ENCODE measurements at places on chromosomes 13 and 19.

GRCh38 chr13:112102243-112102642, 35.3 kb downstream of the SOX1 start:
- H3K4me3 ChIP-seq, result no peak overlapping the region
- peaks cover 51% of the 10 kb centered on the region for H3K27me3 ChIP-seq

GRCh38 chr19:1657746-1658145, 5.3 kb upstream of the TCF3 start:
- no peaks in the 10 kb centered on the region for H3K27me3 ChIP-seq
- H3K27ac ChIP-seq, result no peak overlapping the region
- H3K4me3 ChIP-seq, result no peak overlapping the region
- no peaks in the 10 kb centered on the region for H3K36me3 ChIP-seq
- DNase-seq, result no peak

- H3K27ac ChIP-seq, result no peak overlapping the region
- H3K4me3 ChIP-seq, result no peak overlapping the region
- no peaks in the 10 kb centered on the region for H3K27me3 ChIP-seq
- no peak for DNase-seq
These were observed 244.7 kb downstream of the VWA8 start for GRCh38 chr13:41716236-41716635.

- H3K27ac ChIP-seq, result no peak overlapping the region
- no peaks in the 10 kb centered on the region for H3K27me3 ChIP-seq
- DNase-seq, result no peak
- H3K36me3 ChIP-seq, result no peaks in the 10 kb centered on the region
- H3K4me3 ChIP-seq, result no peak overlapping the region
These were observed 49.4 kb upstream of the CYP2B6 start for GRCh38 chr19:40941481-40942219.

DNA sequence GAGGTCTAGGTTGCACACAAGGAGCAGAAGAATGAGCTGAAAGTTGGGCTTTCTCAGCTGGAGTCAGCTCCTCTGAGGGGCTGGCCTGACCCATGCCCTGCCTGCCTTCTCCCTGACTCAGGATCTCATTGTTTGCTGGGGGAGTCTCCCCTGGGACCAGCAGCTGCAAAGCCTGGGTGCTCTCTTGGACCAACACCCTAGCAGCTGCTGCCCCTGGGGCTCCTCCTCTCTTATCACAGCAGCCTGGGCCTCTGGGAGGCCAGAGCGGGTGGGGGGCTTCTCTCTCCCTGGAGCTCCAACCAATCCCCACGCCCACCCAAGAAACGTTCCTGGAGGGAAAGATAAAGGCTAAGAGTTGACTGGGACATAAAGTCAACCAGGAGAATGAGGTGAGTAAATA, 1.6 kb upstream of the FCGBP start:
- no peaks in the 10 kb centered on the region for H3K4me1 ChIP-seq
- no peaks in the 10 kb centered on the region for H3K27me3 ChIP-seq
- no peak overlapping the region for H3K27ac ChIP-seq
- no peaks in the 10 kb centered on the region for H3K36me3 ChIP-seq

DNA sequence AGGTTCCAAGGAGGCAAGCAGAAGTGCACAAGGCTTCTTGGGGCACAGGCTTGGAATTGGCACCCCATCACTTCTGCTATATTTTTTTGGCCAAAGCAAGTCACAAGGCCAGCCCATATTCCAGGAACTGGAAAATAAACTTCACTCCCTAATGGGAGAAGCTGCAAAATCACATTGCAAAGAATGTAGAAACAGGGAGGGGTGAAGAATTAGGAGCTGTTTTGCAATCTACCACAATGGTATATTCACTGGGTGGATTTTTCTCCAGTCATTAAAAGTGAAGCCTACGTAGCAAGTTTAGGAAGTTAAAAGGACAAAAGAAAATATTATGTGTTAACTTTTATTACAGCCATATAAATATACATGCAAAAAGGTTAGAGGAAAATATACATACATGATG, 464.8 kb downstream of the COG6 start:
- no peaks in the 10 kb centered on the region for H3K27me3 ChIP-seq
- DNase-seq, result no peak
- H3K36me3 ChIP-seq, result no peaks in the 10 kb centered on the region
- peaks cover 2% of the 10 kb centered on the region for H3K4me1 ChIP-seq
- no peak overlapping the region for H3K27ac ChIP-seq
- H3K4me3 ChIP-seq, result no peak overlapping the region

DNA sequence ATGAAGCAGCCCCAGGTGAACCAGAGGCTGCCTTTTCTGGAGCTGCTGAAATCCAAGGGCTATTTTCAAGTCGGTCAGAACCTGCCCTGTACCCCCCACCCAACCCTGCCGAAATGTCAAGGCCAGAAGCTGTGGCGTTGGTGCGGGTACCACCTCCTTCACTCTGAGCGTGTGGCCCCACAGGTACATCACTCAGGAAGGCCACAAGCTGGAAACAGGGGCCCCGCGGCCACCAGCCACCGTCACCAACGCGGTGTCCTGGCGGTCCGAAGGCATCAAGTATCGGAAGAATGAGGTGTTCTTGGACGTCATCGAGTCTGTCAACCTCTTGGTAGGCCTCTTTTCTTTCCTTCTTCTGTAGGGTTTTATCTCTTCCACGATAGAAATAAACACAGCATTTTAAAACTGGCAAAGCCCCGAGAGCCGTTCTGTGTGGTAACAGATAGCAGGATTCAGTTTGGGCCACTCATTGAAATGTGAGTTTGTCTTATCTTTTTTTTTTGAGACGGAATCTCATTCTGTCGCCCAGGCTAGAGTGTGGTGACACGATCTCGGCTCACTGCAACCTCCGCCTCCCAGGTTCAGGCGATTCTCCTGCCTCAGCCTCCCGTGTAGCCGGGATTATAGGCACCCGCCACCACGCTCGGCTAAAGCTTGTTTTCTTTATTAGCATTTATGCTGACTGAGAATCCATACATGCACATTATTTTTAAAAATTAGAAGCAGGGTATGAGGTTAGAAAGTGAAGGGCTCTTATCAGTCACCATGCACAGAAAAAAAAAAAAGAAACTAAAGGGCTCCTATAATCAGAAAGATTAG, 11.3 kb downstream of the AP1M1 start:
- no peak overlapping the region for H3K4me3 ChIP-seq
- H3K27me3 ChIP-seq, result no peaks in the 10 kb centered on the region
- DNase-seq, result no peak
- no peaks in the 10 kb centered on the region for H3K4me1 ChIP-seq

DNA sequence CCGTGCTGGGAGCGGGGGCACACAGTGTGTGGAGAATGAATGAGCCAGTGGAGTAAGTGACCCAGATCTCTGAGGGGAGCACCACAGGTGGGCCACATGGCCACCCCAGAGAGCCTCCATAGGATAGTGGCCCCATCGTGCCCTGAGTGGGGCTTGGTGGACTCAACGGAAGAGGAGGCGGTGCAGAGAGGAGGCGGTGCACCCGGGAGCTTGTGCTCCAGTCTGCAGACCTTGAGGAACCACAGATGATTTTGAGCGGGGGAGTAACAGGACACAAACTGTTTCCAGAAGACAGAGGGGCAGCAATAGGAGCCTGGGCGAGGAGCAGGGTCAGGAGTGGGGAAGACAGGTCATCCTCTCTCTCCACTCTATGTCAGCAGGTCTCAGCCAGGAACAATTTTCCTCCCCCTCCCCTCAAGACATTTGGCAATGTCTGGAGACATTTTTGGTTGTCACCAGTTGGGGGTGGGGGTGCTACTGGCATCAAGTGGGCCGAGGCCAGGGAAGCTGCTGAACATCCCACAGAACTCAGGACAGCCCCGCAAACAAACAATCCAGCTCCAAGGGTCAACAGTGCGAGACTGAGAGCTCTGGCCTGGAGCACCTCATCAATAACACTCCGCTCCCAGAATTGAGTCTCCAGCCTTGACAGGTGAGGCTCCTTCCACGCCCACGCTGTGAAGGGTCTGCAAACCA, 182.2 kb downstream of the USP12 start:
- H3K4me3 ChIP-seq, result no peak overlapping the region
- H3K27ac ChIP-seq, result no peak overlapping the region
- DNase-seq, result no peak
- no peaks in the 10 kb centered on the region for H3K27me3 ChIP-seq
- no peaks in the 10 kb centered on the region for H3K4me1 ChIP-seq

DNA sequence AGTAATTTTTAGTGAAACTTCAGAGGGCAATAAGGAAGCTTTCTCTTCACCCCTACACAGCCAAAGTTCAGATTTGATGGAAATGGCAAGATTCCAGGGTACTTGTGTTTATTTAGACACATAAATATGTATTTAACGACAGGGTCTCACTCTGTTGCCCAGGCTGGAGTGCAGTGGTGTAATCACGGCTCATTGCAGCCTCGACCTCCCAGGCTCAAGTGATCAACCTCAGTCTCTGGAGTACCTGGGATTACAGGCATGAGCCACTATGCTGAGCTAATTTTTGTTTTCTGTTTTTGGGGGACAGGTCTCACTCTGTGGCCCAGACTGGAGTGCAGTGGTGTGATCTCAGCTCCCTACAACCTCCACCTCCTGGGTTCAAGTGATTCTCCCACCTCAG, 2.0 kb upstream of the SYCE2 start:
- H3K36me3 ChIP-seq, result peaks cover 22% of the 10 kb centered on the region
- H3K4me3 ChIP-seq, result no peak overlapping the region
- H3K27me3 ChIP-seq, result peaks cover 4% of the 10 kb centered on the region
- H3K4me1 ChIP-seq, result peaks cover 2% of the 10 kb centered on the region
- H3K27ac ChIP-seq, result no peak overlapping the region

DNA sequence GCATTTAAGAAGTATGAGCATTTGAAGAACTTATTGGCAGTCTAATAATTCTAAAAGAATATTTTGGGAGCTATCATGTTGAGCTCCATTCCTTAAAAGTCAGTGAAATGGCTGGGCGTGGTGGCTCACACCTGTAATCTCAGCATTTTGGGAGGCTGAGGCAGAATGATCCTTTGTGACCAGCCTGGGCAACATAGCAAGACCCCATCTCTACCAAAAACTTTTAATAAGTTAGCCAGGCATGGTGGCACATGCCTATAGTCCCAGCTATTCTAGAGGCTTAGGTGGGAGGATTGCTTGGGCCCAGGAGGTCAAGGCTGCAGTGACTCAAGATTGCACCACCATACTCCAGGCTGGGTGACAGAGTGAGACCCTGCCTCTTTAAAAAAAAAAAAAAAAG, 8.0 kb downstream of the COG6 start:
- no peak overlapping the region for H3K4me3 ChIP-seq
- H3K36me3 ChIP-seq, result 0 out of 2 replicates have a peak, but pooled peaks cover 2% of the 10 kb centered on the region
- no peaks in the 10 kb centered on the region for H3K4me1 ChIP-seq
- no peak for DNase-seq
- no peaks in the 10 kb centered on the region for H3K27me3 ChIP-seq

- DNase-seq, result no peak
- no peak overlapping the region for H3K27ac ChIP-seq
- no peaks in the 10 kb centered on the region for H3K36me3 ChIP-seq
- no peak overlapping the region for H3K4me3 ChIP-seq
These were observed 148.1 kb upstream of the ZNF536 start for GRCh38 chr19:30223866-30224688.

GRCh38 chr13:30423891-30424290, 1.6 kb downstream of the UBE2L5 start:
- H3K4me3 ChIP-seq, result no peak overlapping the region
- H3K27me3 ChIP-seq, result no peaks in the 10 kb centered on the region
- H3K27ac ChIP-seq, result no peak overlapping the region
- no peaks in the 10 kb centered on the region for H3K36me3 ChIP-seq
- H3K4me1 ChIP-seq, result no peaks in the 10 kb centered on the region

GRCh38 chr13:99860745-99861144, 110.8 kb downstream of the ZIC5 start:
- peaks cover 8% of the 10 kb centered on the region for H3K4me1 ChIP-seq
- no peak for DNase-seq
- H3K4me3 ChIP-seq, result no peak overlapping the region
- no peaks in the 10 kb centered on the region for H3K27me3 ChIP-seq
- H3K27ac ChIP-seq, result no peak overlapping the region

GRCh38 chr13:92097337-92097903, 699.0 kb downstream of the GPC5 start:
- no peaks in the 10 kb centered on the region for H3K4me1 ChIP-seq
- H3K27me3 ChIP-seq, result no peaks in the 10 kb centered on the region
- no peak overlapping the region for H3K27ac ChIP-seq
- no peak overlapping the region for H3K4me3 ChIP-seq
- no peaks in the 10 kb centered on the region for H3K36me3 ChIP-seq
